Activated gamma-delta T cell treated with anti-CD3 and anti-CD28 coated beads, Interleukin-2, amount 50 U/mL, for 16 hours (primary cell): ENCODE measurements at places on chromosomes 16 and 17.

- DNase-seq: no peak
These were observed 3.1 kb upstream of the MED11 start for GRCh38 chr17:4728124-4728523.

GRCh38 chr17:29726715-29727252, 104.1 kb upstream of the CORO6 start:
- no peak for DNase-seq

DNA sequence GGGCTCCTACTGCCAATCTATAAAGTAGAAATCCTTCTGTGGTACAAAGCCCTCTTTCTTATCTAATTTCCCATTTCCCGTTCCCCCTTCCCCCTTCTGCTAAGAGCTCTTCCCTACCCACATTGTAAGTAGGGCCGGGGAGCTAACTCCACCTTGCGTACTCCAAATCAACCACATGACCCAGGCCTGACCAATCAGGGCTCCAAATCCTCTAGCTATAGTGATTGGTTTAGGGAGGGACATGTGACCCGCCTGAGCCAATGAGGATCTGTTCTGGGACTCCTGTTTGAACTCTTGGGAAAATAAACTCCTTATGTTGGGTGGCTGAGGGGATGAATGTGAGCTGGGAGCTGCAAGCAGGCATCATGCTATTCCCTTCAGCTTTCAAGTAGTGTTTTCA, 40.9 kb upstream of the MEOX1 start:
- DNase-seq: no peak

- DNase-seq: no peak
These were observed 58.8 kb downstream of the NT5M start for GRCh38 chr17:17361867-17362539.

- no peak for DNase-seq
These were observed 18.7 kb upstream of the COX10 start for GRCh38 chr17:14050616-14051015.
